Stimulated activated CD4-positive, alpha-beta T cell treated with anti-CD3 and anti-CD28 coated beads, Interleukin-12 subunit alpha, Interleukin-12 subunit beta, amount 100 ng/mL, for 48 hours (primary cell): ENCODE measurements at places on chromosomes 7 and 10.

DNA sequence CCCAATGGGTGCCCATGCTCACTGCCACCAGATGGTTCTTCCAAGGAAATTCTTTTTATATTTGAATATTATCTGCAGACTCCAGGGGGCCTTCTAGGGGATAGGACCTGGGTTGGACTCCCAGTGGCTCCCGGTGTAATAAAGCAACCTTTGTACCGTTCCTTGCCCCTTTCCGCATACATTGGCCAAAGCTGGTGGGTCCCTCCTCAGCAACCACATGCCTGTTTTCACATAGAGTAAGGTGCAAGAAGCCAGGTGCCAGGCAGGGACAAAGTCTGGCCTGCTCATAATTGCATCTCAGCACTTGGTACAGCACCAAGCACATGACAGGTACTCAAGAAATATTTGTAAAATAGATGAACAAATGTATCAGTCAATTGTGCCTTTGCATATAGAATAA lies 46.4 kb upstream of the PPP1R3C start:
- no peak for DNase-seq

GRCh38 chr10:103784723-103785418 lies 70.5 kb downstream of the SH3PXD2A start:
- no peak for DNase-seq

DNA sequence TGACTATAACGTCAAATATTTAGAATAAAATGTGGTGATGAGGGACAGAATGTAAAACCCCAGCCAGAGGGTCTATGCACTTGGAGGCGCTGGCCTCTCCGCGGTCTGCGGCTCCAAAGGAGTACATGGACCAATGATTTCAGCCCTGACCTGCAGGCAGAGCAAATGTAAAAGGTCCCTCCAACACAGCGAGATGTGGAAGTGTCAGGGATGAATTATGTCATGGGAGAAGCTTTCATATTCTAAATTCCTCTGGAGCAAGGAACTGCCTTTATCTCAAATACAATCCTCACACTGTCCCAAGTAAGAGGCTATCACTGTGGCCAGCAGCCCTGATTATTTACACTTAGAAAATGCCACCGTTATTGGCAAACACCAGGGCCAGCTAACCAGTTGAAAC lies 139.4 kb downstream of the GFRA1 start:
- DNase-seq = no peak

- DNase-seq = no peak
Measured at GRCh38 chr7:121398246-121398645, 2.1 kb upstream of the FAM3C start.
